ENCODE measurements at places on chromosomes 5 and 9.
A peak's percentile ranks its signal among the peaks of the same experiment; 100 is the strongest.

DNA sequence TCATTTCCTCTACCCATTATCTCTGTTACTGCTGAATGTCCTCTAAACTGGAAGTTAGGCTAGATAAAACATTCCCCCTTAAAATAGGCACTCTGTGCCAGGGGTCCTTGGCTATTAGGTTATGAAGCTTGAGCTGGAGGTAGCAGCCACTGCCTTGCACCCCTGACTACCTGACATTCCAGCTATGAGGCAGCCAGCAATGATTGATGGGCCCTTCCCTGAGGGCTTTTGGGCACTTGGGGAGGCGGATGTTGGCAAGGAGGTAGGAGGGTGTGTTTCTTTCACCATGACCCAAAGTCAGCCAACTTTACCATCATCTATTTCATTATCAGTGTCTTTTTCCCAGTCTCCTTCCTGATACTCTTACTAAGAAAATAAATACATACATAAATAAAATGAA, 17.1 kb downstream of the TARS1 start:
- DNase-seq, result no peak

GRCh38 chr9:86353655-86354010, 577 bp downstream of the TUT7 start:
- no peak for DNase-seq

- DNase-seq, result no peak
These were observed 8.5 kb downstream of the NKD2 start for GRCh38 chr5:1017056-1017455.

DNA sequence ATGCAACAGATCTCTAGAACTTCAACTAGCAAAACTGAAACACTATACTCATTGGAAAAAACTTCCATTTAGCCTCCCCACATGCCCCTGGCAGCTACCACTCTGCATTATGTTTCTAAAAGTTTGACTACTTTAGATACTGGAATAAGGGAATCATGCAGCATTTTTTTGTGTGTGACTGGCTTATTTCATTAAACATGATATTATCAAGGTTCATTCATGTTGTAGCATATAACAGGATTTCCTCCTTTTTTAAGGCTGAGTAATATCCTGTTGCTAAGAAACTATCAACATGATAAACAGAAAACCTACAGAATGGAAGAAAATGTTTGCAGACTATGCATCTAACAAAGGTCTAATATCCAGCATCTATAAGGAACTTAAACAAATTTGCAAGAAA, 597.9 kb downstream of the DMRTA1 start:
- DNase-seq, result no peak

DNA sequence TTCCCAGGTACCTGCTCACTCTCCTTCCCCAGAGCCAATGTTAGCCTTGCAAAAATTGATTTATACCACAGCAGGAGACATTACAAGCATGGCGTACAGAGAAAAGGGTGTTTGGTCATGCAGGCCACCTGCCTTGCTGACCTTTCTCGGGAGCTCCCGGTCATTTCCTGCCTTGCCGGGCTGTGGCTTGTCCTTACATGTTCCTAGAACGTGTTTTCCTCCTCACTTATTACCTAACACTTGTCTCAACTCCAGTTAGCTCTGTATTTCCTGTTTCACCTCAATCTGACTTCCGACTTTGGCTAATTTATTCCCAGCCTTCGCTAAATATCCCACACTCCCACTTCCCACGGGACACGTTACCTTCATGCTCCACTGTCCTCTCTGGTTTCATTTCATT, 282.5 kb downstream of the ICE1 start:
- DNase-seq, result no peak

- DNase-seq, result no peak
These were observed 18.6 kb upstream of the KDM4C start for GRCh38 chr9:6739218-6739617.

DNA sequence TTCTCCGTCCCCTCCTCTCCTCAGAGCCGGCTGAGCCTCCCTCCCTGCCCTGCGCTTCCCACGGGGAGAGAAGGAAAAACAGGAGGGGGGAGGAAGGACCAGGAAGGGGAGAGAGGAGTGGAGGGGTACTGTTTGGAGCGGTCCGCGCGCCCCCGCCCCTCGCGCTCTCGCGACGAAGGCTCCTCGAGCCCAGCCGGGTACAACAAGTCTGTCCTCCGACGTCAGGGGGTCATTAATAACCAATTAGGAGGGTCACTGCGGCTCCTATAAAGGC, 480 bp upstream of the PRDM12 start:
- no peak for DNase-seq

DNA sequence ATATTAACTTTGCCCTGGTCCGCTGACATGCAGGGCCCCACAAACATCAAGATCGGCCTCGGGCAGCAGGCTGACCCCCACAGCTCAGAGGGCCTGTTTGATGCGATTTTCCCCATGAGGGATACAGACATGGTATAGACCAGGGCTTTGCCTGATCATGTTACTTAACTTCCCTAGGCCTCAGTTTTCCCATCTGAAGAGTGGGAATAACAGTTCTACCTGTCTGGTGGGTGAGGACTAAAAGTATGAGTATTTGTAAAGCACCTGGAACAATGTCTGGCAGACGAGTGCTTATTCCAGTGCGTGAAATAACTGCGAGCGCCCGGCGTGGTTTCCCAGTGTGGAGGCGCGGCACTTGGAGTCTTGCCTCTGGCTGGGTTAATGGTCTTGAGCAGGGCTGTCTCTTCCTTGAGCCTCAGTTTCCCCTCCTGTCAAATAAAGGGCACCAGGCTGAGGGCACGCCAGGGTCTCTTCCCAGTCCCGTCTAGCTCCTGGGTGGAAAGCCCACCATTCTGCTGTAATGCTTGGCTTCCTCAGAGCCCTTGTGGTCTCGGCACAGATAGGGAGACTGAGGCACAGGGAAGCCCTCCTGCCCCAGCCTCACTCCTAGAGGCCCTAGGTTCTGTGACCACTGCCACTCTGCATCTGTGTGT, 47.2 kb downstream of the ASS1 start:
- no peak for DNase-seq

DNA sequence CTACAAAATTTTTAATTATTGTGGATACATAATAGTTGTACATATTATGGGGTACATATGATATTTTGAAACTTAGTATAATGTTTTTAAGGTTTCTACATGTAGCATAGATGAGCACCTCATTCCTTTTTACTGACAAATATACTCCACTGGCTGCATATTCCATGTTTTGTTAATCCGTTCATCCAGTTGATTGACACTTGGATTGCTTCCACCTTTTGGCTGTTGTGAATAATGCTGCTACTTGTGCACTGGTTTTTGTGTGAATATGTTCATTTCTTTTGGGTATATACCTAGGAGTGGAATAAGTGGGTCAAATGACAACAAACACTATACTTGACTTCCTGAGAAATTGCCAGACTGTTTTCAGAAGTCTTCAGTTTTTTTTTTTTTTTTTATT, 2.8 kb upstream of the ENTREP1 start:
- DNase-seq, result no peak

GRCh38 chr5:165134155-165134554, 1628.7 kb downstream of the MAT2B start:
- no peak for DNase-seq

- no peak for DNase-seq
These were observed 1.5 kb downstream of the LSM11 start for GRCh38 chr5:157745041-157745456.

DNA sequence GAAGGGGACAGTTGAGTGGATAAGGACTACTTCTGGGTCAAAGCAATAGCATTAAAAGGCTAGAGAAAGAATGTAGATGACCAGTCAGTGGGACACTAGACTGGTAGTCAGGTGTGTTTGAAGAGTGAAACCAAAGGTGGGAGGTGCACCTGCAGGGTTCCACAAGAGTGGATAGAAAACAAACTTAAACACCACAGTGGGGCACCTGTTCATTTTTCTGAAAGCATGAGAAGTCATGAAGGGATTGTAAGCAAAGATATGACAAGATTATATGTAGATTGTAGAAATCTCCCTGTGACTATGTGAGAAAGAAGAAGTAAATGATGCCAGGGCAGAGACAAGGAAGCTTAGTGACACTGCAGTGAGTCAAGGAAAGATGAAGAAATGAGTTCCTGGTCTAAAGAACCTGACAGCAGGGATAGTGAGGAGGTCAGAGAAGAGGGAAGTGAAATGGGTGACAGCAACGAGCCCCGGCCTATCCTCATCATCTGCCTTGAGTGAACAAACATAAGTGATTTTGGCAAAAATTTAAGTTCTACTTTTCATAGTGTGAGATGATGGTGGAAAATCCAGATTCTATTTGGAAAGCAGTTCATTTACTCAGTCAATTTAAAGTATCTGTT, 296.9 kb downstream of the TLE4 start:
- DNase-seq, result no peak

GRCh38 chr9:120775859-120776258, 17.4 kb downstream of the FBXW2 start:
- DNase-seq, result no peak

DNA sequence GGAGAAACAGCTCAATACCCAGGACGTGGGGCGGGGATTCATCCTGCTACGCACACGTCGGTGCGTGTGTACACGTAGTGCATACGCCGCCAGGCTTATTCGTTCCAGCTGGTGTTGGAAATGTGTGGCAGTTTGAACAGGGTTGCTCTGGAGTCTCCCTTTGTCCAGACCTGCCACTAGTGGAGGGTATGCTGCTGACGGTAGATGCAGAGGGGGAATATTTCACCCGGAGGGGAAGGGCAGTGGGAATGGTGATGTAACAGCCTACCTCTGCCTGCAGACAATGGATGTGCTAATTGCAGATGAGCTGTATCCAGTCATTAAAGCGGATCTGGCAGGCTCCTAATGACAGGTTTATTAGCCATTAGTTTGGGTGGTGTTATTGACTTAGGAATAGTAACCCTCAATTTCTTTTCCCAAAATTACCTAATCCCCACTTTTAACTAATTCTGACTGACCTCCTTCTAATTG, 142.7 kb downstream of the PAX5 start:
- DNase-seq, result no peak

DNA sequence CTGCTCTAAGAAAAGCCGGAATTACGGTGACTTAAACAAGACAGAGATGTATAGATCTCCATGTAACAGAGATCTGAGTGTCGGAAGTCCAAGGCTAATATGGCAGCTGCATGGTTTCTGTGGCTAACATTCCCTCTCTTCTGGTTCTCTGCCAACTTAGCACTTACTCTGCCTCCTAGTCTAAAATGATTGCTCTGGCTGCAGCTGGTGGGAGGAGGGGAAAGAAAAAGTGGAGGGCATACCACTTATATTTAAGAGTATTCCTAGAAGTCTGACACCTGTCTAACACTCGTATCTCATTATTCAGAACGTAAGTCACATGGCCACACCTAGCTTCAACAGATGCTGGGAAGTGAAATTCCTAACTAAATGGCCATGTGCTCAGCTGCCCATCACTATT, 551.5 kb upstream of the TLE4 start:
- DNase-seq, result no peak

DNA sequence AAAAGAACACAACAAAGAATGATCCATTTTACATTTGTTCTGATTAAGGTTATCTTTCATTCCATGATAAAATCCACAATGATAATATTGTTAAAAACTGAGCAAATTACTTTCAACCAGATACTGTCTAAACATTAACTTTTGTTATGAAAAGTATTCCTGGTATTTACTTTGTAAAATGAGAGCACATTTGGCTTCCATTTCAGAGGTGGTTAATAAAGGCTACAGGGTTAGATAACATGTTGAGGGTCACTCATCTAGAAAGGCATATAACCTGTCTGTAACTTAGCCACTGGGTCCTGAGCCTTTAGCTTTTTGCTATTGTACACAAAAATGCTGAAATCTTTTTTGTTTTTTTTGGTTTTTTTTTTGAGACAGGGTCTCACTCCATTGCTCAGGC, 99.3 kb downstream of the ANXA2R start:
- DNase-seq, result no peak

GRCh38 chr9:36063804-36064447, 27.2 kb downstream of the RECK start:
- no peak for DNase-seq

GRCh38 chr5:58804291-58804690, 221.4 kb downstream of the RAB3C start:
- no peak for DNase-seq

DNA sequence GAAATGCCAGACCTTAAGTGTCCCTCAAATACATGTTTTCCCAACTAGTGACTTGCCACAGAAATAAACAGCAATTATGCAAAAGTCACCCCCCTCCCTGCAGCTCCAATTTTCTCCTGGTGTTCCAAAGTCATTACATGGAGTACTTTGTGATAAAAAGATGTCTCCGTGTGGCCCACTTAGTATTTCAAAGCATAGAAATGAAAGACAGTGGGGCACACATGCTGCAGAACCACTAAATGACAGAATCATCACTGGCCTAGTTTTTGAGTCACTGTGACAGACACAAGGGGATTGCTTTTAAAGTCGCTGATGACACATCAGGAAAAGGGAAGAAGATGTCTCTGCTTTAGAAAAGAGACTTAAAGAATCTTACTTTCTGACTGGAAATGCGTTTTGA, 323.4 kb downstream of the PSAT1 start:
- DNase-seq, result no peak

DNA sequence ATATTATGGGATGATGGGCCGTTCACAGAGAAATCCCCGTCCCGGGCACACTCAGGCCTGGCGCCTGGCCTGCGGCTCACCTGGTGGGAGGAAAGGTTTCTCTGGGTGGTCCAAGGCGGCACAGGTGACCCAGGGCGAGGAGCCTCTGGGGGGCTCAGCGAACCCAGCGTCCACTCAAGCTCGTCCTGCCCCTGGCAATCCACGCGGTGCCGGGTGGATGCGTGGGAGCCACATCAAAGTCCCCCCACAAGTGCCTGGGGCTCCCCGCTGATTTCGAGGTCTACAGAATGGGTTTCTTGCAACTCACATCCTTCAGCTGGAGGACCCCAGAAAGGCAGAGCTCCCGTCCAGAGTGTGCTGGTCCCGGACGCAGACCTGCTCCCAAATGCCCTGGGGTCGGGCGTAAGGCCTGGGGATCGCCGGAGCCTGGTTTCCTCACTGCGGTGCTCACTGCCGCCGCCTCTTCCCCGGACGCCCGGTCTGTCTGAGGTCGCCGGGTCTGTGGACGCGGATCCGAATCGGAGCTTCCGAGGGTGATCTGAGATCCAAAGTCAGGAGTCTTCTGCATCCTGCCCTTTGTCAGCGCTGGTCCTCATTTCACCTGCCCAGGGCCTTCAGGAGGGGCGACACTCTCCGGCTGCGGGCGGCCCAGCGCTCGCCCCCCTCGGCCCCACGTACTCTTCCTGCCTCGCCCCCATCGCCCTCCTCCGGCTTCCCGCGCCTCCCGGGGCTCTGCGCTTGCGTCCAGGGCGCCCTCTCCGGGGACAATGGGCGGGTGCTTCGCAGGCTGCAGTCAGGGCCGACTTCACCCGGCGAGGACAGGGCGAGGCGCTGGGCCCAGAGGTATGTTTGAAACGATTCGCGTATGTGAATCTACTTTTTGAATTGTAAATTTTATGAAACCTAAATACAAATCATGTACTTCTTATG, 20.0 kb upstream of the RUFY1 start:
- peak; percentile 33 for DNase-seq

- no peak for DNase-seq
These were observed 341.1 kb downstream of the ASTN2 start for GRCh38 chr9:117073539-117074341.

DNA sequence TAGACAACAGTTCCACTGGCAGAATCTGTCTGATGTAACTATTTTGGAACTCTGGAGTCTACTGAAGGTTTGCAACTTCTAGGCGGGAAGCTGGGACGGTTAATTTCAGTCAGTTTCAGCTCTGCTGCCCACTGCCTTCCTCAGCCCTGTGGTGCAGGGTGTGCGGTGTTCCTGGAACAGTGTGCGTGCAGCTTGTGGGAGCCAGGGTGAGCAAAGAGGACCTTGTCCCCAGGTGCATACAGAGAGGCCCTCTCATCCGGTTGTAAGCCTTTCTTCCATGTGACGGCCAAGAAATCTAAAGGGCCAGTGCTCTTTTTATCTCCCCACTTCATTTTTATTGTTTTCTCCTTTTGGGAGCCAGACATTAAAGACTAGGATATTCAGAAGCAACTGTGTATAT, 114.6 kb downstream of the EHMT1 start:
- DNase-seq, result no peak
